Astrocyte (in vitro differentiated cells and primary cell): ENCODE measurements at places on chromosomes 11 and 22.

DNA sequence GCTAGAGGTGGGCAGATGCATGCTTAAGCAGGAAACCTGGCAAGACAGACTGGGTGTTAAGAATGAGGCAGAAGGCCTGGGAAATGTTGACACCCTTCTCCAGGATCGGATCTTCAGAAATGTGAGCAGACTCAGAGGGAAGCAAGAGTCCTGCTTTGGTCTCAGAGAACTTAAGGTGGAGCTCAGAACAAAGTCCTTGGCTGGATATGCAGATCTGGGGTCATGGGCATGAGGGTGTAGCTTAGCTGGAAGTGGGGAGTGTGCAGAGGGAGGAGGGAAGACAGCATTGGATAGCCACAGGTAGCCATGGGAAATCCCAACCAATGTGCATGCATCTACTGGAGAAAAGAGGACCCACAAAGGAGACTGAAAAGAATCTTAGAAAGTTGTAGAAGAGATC, 58.6 kb upstream of the CDON start:
- no peaks in the 10 kb centered on the region for H3K4me1 ChIP-seq
- H3K36me3 ChIP-seq = no peaks in the 10 kb centered on the region
- no peak overlapping the region for H3K27ac ChIP-seq
- peaks cover 21% of the 10 kb centered on the region for H3K27me3 ChIP-seq

DNA sequence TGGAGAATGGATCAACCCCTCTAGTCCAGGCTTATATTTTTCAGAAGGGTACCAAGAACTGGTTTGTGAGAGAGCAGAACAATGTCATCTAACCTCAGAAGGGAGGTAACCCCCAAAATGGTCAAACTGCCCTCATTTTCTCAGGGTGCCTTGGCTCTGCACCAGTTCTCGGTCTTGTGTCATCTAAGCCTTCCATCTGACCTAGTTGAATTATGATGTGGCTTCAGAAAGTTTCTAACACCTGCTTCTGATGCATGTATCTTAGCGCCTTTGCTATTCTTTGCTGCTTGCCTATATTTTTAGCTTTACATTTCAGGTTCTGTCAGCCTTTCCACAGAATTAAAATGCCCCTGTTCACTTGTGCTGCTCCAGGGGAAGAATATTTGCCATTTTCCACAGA, 91.7 kb upstream of the E2F8 start:
- H3K27me3 ChIP-seq = peaks cover 38% of the 10 kb centered on the region
- DNase-seq = no peak
- no peak overlapping the region for H3K27ac ChIP-seq
- no peak overlapping the region for H3K4me3 ChIP-seq
- no peaks in the 10 kb centered on the region for H3K4me1 ChIP-seq

- no peaks in the 10 kb centered on the region for H3K36me3 ChIP-seq
- DNase-seq = no peak
- H3K4me1 ChIP-seq = peaks cover 10% of the 10 kb centered on the region
- H3K4me3 ChIP-seq = no peak overlapping the region
- no peaks in the 10 kb centered on the region for H3K27me3 ChIP-seq
These were observed 571.8 kb downstream of the OPCML start for GRCh38 chr11:132960273-132961078.

GRCh38 chr11:10374386-10374785, 69.5 kb downstream of the ADM start:
- H3K4me3 ChIP-seq = no peak overlapping the region
- H3K4me1 ChIP-seq = peaks cover 31% of the 10 kb centered on the region
- no peaks in the 10 kb centered on the region for H3K27me3 ChIP-seq
- no peaks in the 10 kb centered on the region for H3K36me3 ChIP-seq

GRCh38 chr11:108632041-108632704, 32.7 kb upstream of the DDX10 start:
- no peaks in the 10 kb centered on the region for H3K36me3 ChIP-seq
- DNase-seq = no peak
- H3K4me1 ChIP-seq = no peaks in the 10 kb centered on the region

GRCh38 chr22:41603873-41604332, 14.3 kb upstream of the PMM1 start:
- H3K27me3 ChIP-seq = no peaks in the 10 kb centered on the region
- no peak overlapping the region for H3K27ac ChIP-seq
- no peak for DNase-seq

DNA sequence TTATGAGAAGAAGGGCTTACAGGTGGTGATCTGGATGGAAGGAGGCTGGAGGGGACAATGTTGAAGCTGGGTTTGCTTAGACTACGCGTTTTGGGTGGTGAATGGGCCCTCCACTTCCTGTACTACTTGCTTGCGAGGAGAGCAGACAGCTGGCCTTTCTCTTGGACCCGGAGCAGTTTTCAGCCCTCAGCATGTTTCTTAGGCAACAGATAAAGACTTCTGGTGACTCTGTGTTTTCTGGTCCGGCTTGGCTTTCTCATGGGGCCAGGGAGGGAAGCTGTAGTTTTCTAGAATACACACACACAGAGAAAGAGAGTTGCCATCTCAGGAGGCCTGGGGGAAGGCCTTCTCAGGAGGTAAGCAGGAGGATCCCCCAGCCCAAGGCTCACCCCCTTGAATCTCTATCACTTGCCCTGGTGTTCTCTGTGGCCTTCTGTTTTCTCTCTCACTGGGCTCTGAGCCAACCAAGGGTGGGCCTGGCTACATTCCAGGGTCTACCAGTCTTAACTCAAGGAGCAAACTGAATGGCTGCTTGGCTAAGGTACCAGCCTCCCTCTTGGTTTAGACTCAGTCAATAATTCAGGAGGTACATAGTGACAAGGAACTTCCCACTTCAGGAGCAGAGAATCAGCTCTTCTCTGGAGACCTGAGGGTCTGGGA, 2.4 kb downstream of the CCS start:
- DNase-seq = peak; percentile 38
- H3K27me3 ChIP-seq = no peaks in the 10 kb centered on the region
- no peak overlapping the region for H3K4me3 ChIP-seq
- H3K4me1 ChIP-seq = peaks cover 17% of the 10 kb centered on the region
- no peak overlapping the region for H3K27ac ChIP-seq
- H3K36me3 ChIP-seq = peaks cover 4% of the 10 kb centered on the region

DNA sequence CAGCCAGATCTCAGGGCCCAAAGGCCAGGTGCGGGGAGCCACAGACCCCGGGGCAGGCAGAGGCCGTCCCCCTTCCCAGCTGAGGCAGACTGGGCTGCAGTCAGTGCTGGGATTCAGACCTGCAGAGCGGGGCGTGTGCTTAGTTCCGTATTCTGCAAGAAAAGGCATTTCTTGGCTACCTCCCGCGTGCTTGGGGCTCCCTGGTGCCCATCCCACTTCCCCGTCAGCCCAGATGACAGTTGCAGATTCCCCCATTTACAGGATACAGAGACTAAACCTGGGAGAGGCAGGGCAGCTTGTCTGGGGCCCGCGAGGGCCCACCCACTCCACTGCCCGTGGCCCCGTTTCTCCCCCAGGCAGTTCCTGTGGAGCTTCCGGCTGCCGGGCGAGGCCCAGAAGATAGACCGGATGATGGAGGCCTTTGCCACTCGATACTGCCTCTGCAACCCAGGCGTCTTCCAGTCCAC, 18.3 kb downstream of the CYTH4 start:
- DNase-seq = no peak
- no peaks in the 10 kb centered on the region for H3K36me3 ChIP-seq
- peaks cover 30% of the 10 kb centered on the region for H3K4me1 ChIP-seq
- H3K27ac ChIP-seq = no peak overlapping the region
- no peaks in the 10 kb centered on the region for H3K27me3 ChIP-seq
- no peak overlapping the region for H3K4me3 ChIP-seq

- peaks cover 17% of the 10 kb centered on the region for H3K4me1 ChIP-seq
- H3K27me3 ChIP-seq = no peaks in the 10 kb centered on the region
- H3K4me3 ChIP-seq = no peak overlapping the region
- no peaks in the 10 kb centered on the region for H3K36me3 ChIP-seq
- H3K27ac ChIP-seq = peak overlapping the region; percentile 49
These were observed 400.7 kb downstream of the TMEM135 start for GRCh38 chr11:87438416-87438815.

DNA sequence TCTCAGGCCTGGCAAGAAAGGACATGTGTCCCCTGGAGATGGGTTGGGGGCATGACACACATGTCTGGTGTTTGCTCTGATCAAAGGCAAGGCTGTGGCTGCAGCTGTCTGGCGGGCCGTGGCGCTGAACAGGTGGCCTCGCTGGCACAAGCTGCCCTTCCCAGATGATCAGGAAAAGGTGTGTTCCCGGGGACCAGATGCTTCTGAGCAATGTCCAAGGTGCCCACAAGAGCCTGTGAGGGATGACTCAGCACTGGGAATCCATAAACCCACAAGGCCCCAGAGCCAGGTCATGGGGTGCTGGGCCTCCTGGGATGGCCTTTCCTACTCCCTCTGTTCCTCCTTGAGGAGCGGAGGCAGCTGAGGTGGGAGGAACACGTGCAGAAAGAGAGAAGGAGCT, 9.7 kb upstream of the LRP5 start:
- H3K4me1 ChIP-seq = no peaks in the 10 kb centered on the region
- H3K27ac ChIP-seq = no peak overlapping the region
- DNase-seq = peak; percentile 31
- no peaks in the 10 kb centered on the region for H3K36me3 ChIP-seq
- no peaks in the 10 kb centered on the region for H3K27me3 ChIP-seq
- no peak overlapping the region for H3K4me3 ChIP-seq

DNA sequence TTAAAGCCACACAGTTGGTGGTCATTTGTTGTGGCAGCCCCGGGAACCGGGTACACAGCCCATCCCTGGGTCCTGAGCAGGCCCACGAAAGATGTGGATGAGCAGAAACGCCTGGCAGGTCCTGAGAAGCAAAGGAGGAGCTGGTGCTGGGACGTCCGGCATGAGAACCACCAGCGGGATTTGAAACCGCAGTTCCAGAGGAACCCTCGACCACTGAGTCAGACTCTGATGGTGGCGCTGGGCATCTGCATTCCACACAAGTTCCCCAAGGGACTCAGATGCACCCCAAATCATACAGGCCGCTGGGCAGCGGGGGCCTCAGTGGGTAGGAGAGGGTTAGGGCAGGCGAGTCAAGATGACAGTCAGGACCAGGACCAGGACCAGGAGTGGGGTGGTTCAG, 363.0 kb downstream of the SHANK2 start:
- H3K27ac ChIP-seq = no peak overlapping the region
- peaks cover 3% of the 10 kb centered on the region for H3K4me1 ChIP-seq
- no peak for DNase-seq
- H3K36me3 ChIP-seq = no peaks in the 10 kb centered on the region

GRCh38 chr22:28869736-28870135, 13.6 kb upstream of the ZNRF3 start:
- H3K27me3 ChIP-seq = no peaks in the 10 kb centered on the region
- no peaks in the 10 kb centered on the region for H3K4me1 ChIP-seq
- no peak overlapping the region for H3K27ac ChIP-seq
- H3K4me3 ChIP-seq = no peak overlapping the region
- H3K36me3 ChIP-seq = no peaks in the 10 kb centered on the region

DNA sequence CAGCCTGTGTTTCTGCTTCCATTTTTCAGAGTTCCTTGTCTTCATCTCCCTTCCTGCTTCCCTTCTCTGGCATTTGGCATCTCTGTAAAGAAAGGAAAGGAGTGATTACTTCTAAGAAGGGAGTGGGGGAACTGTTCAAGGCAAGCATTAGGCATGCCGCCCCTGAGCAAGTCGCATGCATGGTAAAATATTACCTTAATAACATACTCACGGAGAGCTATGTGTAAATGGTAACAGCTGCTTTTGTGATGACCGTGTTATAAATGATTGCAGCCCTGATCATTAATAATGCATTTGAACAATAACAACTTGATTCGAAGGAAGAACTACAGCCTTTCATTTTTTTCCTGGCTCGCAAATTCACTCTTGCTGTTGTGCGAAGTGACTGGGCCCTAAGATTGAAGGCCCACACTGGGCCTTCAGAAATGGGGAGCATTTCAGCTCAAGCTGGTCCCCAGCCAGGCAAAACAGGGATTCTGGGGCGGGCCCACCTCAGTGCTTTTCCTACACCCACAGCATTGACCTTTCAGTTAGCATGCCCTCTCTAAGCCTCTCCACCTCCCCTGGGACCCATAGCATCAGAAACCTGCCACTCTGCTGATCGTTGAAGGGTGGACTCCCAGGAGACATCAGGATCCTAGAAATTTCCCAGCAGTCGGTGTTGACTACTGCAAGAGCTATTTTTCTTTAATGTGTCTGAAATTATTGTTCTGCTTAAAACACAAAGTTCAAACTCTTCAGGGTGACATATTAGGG, 263.0 kb upstream of the CADM1 start:
- no peaks in the 10 kb centered on the region for H3K4me1 ChIP-seq
- peaks cover 5% of the 10 kb centered on the region for H3K27me3 ChIP-seq
- H3K4me3 ChIP-seq = no peak overlapping the region
- no peak overlapping the region for H3K27ac ChIP-seq

DNA sequence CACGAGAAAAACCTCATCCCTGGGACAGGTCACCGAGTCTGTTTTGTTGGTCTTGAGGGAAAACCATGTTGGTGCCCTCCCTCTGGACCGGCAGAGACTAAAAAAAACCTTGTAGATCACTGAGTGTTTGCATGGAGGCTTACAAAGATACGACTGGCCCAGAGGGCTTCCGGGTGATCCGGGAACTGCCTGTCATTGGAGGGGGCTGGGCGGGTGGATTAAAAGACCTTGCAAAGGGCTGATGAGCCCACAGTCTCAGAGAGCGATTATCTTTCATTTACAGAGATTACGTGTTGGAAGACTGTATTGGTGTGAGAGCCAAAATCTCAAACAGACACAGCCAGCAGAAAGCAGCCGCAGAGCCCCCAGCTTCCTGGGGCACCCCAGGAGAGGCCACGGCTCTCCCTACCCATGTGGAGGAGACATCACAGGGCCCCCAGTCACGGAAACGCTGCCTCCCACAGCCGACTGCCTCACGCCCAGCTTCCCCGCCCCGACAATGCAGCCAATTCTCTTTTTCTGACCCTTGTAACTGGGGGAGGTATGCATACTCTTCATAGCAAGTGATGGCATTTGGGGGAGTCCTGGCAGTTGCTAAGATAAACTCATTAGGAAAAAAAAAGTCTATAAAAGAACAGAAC, 426.4 kb downstream of the CTTN start:
- no peaks in the 10 kb centered on the region for H3K4me1 ChIP-seq
- H3K36me3 ChIP-seq = no peaks in the 10 kb centered on the region
- no peak for DNase-seq
- H3K27ac ChIP-seq = no peak overlapping the region
- no peak overlapping the region for H3K4me3 ChIP-seq

DNA sequence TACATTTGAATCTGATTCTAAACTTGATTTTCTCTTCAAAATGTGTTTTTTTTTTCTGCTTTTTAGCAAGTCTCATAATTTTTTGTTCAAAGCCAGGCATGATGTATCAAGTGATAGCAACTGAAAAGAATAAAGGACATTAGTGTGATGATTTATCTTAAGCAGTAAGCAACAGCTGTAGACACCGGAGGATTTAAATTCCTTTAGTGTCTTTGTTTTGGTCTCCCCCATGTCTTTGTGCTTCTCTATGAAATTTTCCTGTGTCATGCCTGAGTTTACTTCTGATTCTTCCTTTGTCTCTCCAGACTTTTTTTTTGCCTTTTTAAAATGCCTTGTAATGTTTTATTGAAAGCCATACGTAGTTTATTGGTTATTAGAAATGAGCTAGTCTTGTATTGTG, 934.2 kb upstream of the RAG2 start:
- no peaks in the 10 kb centered on the region for H3K27me3 ChIP-seq
- no peak for DNase-seq
- no peaks in the 10 kb centered on the region for H3K36me3 ChIP-seq
- no peak overlapping the region for H3K27ac ChIP-seq
- no peak overlapping the region for H3K4me3 ChIP-seq

- no peaks in the 10 kb centered on the region for H3K36me3 ChIP-seq
- H3K27ac ChIP-seq = no peak overlapping the region
- no peak for DNase-seq
- peak overlapping the region; percentile 74 for H3K4me3 ChIP-seq
- H3K27me3 ChIP-seq = no peaks in the 10 kb centered on the region
- H3K4me1 ChIP-seq = peaks cover 6% of the 10 kb centered on the region
These were observed 555 bp downstream of the TP53I11 start for GRCh38 chr11:44950031-44950624.

- no peaks in the 10 kb centered on the region for H3K27me3 ChIP-seq
- peak within 1 kb of the TSS; percentile 33 for H3K27ac ChIP-seq
- no peaks in the 10 kb centered on the region for H3K36me3 ChIP-seq
- peaks cover 10% of the 10 kb centered on the region for H3K4me1 ChIP-seq
- DNase-seq = peak; percentile 61
These were observed at the start of gene BCO2 for GRCh38 chr11:112174789-112175598. TSS of gene BCO2 (plus strand) at chr11:112175512. CDS start at chr11:112175602, 90 bp downstream.
